ENCODE measurements at places on chromosomes 3 and 15.

GRCh38 chr3:107842940-107843339 lies 247.9 kb downstream of the CD47 start:
- no peak for DNase-seq

DNA sequence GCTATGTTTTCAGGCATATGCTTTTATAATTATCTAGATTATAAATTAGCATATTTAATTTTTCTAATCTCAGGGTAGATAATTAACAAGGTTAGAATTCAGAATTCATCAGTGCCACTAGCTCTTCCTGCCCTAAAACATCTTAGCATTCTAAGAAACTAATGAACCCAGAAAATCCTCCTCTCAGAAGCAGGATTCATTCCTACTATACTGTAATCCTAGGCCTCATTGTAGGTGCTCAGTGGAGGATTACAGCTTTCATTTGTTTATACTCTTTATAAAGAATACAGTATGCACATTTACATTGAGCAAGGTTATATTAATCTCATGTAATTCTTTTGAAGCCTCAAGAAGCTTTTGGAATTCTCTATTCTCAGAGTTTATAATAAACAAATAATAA lies 20.9 kb downstream of the ACAD11 start:
- DNase-seq = no peak

- no peak for DNase-seq
Measured at GRCh38 chr3:113570158-113570557, 37.8 kb downstream of the SIDT1 start.

DNA sequence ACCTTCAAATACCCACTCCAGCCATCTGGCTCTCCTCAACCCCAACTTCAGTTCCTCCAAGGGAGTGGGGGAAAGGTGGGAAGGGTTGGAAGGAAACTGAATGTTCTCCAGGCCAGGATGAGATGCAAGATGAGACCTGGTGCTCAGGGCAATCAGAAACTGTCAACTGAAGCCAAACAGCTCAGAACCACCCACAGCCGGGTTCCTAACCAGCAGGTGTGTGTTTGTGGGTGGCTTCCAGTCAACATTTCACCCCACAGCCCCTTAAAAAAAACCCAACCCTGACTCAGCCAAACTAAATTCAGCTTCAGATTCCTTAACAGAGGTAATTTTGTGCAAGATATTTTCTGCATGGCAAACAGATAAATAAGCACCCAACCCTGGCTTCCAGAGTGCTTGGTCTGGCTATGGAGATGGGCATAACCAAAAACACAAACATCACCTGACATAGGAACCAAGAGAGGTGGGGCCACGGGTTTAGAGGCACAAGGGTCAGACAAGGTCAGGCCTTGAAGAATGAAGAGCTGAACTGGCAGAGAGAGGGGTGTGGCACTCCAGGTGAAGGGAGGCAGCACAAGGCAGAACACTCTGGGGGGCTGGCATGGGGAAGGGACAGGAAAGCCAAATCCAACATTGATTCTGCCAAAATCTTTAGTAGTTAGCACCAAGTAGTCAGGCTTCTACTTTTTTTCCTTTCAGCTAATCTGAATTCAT lies 34.7 kb downstream of the ZNF445 start:
- DNase-seq = no peak

DNA sequence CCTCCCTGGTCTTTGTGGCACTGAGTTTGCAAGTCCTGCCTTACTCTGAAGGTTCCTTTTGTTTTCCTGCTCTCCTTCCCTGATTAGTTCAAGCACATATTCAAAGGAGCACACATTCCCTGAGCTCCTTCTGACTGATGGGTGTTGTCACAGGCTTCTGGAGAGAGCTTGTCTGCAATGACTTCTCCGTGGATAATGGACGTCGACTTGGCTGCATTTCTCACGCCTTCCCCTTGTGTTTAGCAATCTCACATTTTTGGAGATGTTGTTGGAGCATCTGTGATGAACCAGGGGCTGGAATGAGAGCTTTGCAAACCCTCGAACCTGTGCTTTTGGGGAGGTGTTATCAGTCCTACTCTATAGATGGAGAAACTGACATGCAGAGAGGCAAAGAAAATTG lies 375.4 kb upstream of the PROK2 start:
- DNase-seq = no peak

GRCh38 chr3:125401402-125401801 lies 26.3 kb upstream of the ZNF148 start:
- no peak for DNase-seq

- no peak for DNase-seq
Measured at GRCh38 chr3:46553154-46553553, 12.9 kb downstream of the LRRC2 start.

DNA sequence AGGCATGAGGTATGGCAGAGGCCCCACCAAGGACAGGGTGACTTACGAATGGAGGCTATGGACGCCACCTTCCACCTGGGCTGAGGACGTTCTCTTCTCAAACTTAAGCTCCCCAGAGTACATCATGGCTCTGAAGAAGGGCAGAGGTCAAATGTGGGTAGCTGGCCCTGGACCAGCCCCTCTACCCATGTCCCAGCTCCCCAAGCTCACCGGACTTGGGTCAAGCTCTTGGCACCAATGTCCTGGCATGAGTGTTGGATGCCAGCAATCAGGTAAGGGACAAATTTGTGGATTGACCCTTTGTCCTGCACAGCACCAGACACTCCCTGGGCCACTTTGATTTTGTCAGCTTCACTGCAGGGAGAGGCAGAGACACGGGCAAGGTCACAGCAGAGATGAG lies 2.5 kb downstream of the NDUFAF3 start:
- DNase-seq = no peak

DNA sequence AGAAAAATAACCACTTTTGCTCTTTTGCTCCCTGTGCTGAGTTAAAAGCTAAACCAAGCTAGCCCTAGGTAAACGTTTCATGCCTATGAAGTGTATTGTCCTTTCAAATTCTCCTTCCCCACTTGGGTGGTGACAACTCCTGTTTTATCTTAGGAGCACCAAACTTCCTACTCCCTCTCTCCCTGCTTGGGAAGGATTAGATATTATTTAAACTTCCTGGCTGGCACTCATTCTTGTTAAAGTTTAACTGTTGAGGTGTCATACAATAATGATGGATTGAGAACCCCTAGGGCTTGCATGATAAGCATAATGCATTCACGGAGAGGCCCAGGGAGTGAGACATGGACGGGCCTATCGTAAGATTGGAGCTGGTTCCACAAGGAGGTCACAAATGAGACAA lies 29.5 kb downstream of the B4GALT4 start:
- no peak for DNase-seq

GRCh38 chr3:181851063-181851462 lies 139.3 kb downstream of the SOX2 start:
- DNase-seq = no peak

DNA sequence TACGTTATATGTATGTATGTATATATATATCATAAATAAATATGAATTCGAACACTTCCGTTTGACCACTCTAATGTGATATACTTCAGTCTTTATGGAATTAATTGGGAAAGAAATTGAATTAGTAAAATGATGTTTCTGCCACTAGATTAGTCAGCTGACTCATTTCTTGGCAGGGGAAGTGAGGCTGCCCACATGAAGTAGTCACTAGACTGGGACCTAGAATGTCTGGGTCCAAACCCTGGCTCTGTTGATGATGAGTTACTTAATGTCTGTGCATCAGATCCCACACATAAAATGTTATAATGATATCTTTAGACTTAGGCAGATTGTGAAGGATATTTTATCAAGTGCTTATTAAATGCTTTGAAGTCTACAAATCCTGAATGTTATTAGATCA lies 27.4 kb upstream of the ARL14 start:
- DNase-seq = no peak

GRCh38 chr3:159356606-159357005 lies 554.8 kb downstream of the MFSD1 start:
- DNase-seq = no peak
